ENCODE measurements at places on chromosomes 4 and X.

DNA sequence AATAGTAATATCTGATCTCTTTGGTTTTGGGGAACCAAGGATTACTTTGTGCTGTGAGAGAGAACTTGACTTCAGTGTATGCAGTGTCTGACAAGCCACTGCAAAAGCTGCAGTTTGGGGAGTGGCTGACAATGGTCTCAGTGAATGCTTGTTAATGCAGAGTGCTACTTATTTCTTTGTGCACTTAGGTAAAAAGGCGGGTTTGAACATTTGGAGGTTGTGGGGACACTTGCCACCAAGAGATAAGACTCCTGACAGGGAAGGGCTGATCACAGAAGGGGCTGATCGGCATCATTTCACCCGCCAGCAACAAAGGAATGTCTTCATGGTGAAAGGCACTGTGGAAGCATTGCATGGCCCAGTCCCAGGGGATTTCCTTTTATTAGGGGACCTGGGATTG lies 28.6 kb upstream of the USP46 start:
- no peak for DNase-seq

- no peak for DNase-seq
These were observed 26.4 kb upstream of the CLCN4 start for GRCh38 chrX:10130354-10130753.

DNA sequence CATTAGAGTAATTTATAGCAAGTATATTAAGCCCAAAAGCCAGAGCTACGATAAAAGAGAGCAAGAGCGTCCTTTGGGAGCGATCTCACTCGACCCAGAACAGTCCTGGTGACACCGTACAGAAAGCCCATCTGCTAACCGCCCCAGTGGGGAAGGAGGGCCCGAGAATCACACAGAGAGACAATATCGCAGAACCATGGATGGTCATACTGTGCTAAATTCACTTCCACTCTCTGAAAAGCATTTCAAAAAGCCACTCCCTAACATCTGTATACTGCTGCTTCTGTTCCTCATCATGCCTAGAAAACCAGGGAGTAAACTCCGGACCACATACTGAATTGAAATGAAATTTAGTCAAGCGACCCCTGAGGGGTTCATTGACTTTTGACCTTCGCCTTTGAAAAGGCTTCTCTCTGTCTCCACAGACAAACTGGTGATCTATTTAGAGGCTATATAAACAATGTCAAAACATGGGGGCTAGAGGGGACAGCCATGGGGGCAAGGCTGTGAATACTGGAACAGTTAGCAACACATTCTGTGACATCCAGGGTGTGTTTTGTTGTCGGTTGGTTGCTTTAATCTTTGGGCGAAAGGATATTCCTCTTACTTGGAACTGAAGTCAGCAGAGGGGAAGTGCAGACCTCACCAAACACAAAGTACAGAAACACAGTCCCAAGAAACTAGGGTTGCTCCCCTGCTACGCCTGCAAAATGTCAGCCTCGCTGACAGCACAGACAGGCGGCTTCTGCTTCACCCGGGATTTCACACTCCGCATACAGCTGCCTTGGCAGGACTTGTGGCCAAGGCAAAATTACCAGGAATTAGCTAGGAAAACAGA lies 129.0 kb upstream of the RASGEF1B start:
- DNase-seq, result no peak

DNA sequence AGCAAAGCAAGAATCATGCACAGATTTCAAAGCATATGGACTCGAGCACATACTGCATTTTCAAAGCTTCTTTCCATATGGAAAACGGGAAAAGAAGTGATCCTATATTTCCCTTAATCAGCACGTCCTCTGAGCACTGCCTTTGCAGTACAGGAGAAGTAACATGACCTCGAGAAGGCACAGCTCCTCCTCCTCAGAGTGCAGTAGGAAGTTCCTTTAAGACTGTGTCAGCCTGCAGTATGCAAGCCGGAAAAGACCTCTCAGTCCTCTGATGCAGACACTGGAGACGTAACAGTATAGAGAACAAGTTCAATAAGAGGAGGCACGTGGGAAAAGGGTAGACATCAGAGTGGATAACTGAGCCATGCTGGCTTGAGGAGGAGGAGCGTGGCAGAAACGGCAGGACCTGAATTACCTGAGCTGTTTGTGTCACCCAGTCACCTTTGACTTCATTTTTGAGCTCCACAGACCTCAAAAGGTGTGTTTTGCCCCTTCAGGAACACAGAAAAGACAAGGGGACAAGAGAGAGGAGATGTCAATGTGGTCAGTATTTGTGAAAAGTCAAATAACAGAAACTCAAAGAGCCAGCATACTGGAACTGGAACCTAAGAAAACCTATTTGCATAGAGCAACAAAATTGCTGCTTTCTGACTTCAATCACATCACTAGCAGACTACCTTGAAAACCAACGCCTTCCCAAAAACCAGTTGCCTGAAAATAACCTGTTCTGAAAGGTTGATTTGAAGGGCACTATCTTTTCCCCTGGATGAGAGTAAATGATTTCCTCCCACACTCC lies 20.8 kb downstream of the IRF2 start:
- DNase-seq, result peak; percentile 31

DNA sequence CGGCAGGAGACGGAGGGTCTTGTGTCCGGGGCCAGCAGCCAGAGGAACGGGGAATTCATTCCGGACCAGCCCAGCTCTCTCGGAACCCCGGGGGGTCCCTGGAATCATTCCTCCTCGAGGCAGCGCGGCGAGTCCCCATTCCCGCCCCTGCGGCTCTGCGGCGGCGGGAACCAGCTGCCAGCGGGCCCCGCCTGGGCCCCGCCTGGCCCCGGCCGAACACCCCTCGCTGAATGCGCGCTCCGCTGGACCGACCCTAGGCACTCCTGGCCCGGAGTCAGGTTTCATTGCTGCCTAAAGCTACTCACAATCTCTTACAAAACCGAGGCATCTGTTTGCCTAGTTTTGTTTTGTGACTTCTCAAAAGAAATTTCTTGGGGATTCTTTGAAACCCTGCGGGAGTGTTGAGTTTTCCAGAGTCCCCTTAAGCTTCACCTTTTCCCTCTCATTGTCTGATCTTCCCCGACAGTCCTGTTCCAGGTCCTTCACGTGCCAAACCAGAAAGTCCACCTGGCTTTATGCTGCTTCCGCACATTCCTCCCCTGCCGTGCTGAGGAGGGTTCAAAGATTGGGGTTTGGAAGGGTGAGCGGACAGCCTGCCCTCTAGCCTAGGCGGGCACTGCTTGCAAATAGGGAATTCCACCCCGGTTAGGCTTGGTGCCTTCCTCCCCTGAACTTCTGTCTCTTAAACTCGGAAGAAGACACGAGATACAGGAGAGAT lies 789 bp downstream of the ARHGAP10 start:
- no peak for DNase-seq

Data from astrocyte of the cerebellum (primary cell).